Smooth muscle cell of bladder (primary cell): ENCODE measurements at places on chromosomes 1 and 21. TPM values are rescaled to one million over a fixed set of nuclear protein-coding genes. Genes with fewer than 3 reads are reported as not detected.

ZNF648 gene
- not detected in 2 replicates for total RNA-seq

PKNOX1 gene
- 9.1 and 12.6 TPM in 2 replicates for total RNA-seq

CA6 gene
- not detected in 2 replicates for total RNA-seq

ALG14 gene
- 1.7 and 4.4 TPM in 2 replicates for total RNA-seq

INKA2 gene
- total RNA-seq: 1.6 and 1.7 TPM in 2 replicates

PBX1 gene
- total RNA-seq: 85.3 and 86.3 TPM in 2 replicates

SERBP1 gene
- total RNA-seq: 138 and 171 TPM in 2 replicates

OR2M3 gene
- not detected in 2 replicates for total RNA-seq

OTUD3 gene
- total RNA-seq: 4.1 and 7.0 TPM in 2 replicates

DCST1 gene
- not detected in 2 replicates for total RNA-seq

CD55 gene
- 40.8 and 42.1 TPM in 2 replicates for total RNA-seq

CRTC2 gene
- total RNA-seq: 2.6 and 3.1 TPM in 2 replicates

PCP4L1 gene
- not detected in 2 replicates for total RNA-seq

KAZN gene
- 3.3 and 5.8 TPM in 2 replicates for total RNA-seq

PLA2G4A gene
- 28.4 and 42.3 TPM in 2 replicates for total RNA-seq

LIN9 gene
- 1.3 and 1.7 TPM in 2 replicates for total RNA-seq

RHEX gene
- total RNA-seq: not detected in 2 replicates

PRAMEF9 gene
- not detected in 2 replicates for total RNA-seq

NTRK1 gene
- total RNA-seq: under 0.01 TPM in 1 of 2 replicates, not detected in the other

MCOLN2 gene
- total RNA-seq: 0.85 and 3.1 TPM in 2 replicates

TSPEAR gene
- not detected in 2 replicates for total RNA-seq

SLC5A9 gene
- total RNA-seq: not detected in 2 replicates

RABGGTB gene
- total RNA-seq: 62.9 and 72.9 TPM in 2 replicates

FBXO28 gene
- total RNA-seq: 21.2 and 22.1 TPM in 2 replicates

ST6GALNAC5 gene
- 0.43 and 1.1 TPM in 2 replicates for total RNA-seq

KLF17 gene
- under 0.01 and 0.09 TPM in 2 replicates for total RNA-seq

UBL4B gene
- not detected in 2 replicates for total RNA-seq

LRRC8C gene
- total RNA-seq: 2.6 and 4.4 TPM in 2 replicates

RGS5 gene
- 3.1 and 4.0 TPM in 2 replicates for total RNA-seq

IL19 gene
- 0.28 TPM in 1 of 2 replicates, not detected in the other for total RNA-seq

TRIM17 gene
- 0.09 and 0.14 TPM in 2 replicates for total RNA-seq

ZNF670 gene
- total RNA-seq: 1.4 and 2.1 TPM in 2 replicates

CEP350 gene
- total RNA-seq: 60.4 and 63.4 TPM in 2 replicates

ID3 gene
- 195 and 250 TPM in 2 replicates for total RNA-seq

TLCD4 gene
- total RNA-seq: 0.55 and 0.85 TPM in 2 replicates

ILDR2 gene
- total RNA-seq: under 0.01 TPM in 2 replicates

PLXNA2 gene
- total RNA-seq: 0.43 and 1.1 TPM in 2 replicates

KCNJ15 gene
- 1.1 and 3.7 TPM in 2 replicates for total RNA-seq

MROH9 gene
- total RNA-seq: 0.09 TPM in 1 of 2 replicates, not detected in the other

OLIG1 gene
- total RNA-seq: not detected in 2 replicates

BSND gene
- total RNA-seq: not detected in 2 replicates

GBP7 gene
- total RNA-seq: not detected in 2 replicates

ADORA3 gene
- total RNA-seq: not detected in 2 replicates

TEDDM1 gene
- total RNA-seq: not detected in 2 replicates

TDRD5 gene
- not detected in 2 replicates for total RNA-seq

OPTC gene
- total RNA-seq: not detected in 2 replicates

PTPN14 gene
- total RNA-seq: 21.2 and 24.6 TPM in 2 replicates

ADAMTS1 gene
- 366 and 480 TPM in 2 replicates for total RNA-seq
